NCI-H187 (cell line): ENCODE measurements at places on chromosomes 4 and X.

- no peak for DNase-seq
These were observed 45.8 kb downstream of the ANXA10 start for GRCh38 chr4:168138143-168138542.

DNA sequence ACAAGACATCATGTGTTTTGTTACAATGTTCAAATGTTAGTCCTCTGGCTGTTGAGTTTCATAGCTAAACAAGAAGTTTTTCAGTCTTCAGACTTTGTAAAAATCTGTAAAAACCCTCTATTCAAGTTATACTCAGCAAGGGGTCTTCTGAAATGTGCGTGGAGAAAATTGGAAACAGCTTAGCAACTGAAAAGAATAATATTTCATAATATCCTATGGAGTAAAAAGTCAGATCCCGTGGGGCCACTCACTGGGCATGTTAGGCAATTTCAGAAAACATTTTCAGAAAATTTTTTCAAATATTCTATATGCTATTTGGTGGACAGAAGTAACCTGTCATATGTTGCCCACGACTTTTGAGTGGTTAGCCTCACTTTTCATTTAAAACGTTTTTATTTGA is 118.3 kb downstream of the CORIN start:
- no peak for DNase-seq

DNA sequence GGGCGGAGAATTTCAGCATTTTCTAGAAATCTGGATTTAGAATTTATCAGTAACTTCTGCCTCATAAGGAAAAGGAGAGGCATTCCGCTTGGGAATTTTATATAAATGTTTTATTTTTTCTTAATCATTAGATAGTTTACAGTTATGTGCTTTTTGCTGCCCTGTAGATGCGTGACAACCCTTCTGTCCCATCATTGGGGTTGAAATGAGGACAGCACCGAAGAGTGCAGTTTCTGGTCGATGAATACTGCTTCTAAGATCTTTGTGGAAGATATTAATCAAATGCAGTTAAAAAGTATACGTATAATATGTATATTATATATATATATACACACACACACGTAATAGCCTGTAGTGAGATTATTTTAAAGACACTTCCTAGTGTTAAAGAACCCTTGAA is 1.5 kb downstream of the RBPJ start:
- no peak for DNase-seq

- no peak for DNase-seq
These were observed 12.6 kb downstream of the SGMS2 start for GRCh38 chr4:107837317-107837716.

- no peak for DNase-seq
These were observed 9.6 kb downstream of the SLC25A5 start for GRCh38 chrX:119477812-119478232.

DNA sequence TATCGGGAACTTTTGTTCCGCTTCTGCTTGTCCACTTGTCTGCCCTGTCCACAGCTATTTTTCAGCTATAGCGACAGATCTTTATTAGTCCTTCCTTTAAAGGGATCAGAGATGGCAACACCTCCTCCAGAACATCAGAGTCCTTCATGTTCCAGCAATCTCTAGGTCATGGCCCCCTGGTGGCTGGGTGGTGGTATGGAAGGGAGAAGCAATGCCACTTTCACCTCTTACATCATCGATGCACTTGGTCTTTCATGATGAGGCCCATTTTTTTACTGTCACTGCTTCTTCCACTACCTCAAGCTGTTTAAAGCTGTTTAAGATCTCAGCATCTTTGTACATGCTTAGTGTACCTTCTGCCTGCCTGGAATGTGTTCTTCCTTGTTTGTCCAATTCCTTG is 106.7 kb downstream of the ARHGAP6 start:
- no peak for DNase-seq

DNA sequence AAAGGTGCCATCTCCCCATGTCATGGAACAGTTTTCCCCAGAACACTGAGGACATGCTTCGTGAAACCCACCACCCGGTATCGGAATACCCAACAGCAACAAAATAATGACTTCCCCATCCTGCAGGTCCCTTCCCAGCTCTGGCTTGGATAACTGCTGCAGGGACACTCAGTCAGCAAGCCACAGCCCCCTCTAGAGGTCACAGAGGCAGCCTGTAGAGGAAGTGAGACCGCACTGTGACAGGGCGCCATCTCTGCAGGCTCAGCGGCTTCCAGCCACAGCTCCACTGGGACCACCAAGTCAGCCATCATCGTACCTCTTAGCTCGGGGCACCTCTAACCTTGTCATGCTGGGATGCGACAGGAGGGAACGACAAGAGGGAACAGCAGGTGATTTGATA is 315.9 kb downstream of the LDB2 start:
- no peak for DNase-seq

GRCh38 chrX:7446815-7447214 is 298.9 kb upstream of the PUDP start:
- DNase-seq, result no peak

DNA sequence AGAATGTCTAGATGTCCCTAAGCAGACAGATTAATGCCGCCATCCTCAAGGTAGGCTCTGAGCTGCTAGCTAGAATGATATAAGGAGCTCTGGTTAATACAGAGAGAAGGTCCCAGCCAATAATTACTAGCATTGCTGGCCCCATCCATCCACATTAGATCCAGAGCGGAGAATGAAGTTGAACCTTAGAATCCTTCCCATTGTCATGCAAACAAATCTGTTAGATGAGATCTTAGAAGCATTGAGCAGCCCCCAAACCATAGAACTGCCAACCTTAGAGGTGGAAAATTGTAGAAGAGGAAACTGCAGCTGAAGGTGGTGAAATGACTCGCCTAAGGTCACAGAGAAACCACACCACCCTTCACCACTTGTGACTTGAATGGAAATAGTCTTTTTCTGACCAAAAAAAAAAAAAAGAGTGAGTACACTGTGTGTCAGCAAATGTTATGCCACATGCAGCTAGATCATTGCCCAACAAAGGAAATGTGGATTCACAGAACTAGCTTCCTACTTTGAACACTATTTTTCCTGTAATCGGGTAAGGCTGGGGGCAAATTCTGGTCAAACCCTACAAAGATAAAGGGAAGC is 162.1 kb downstream of the SMIM20 start:
- DNase-seq, result no peak

DNA sequence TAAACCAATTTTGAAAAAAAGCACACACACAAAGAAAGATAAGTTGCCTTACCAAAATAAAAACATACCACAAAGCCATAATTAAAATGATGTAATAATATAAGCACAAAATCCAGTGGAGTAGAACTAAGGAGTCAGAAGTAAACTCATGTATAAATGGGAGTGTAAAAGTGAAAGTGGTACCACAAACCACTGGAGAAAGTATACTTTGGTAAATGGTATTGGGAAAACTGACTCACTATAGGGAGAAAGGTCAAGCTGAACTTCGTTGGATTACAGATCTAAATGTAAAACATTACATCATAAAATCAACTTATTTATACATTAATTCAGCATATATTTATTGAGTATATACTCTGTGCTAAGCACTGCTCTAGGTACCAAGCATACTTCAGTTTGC is 46.3 kb upstream of the HHIP start:
- DNase-seq, result no peak

DNA sequence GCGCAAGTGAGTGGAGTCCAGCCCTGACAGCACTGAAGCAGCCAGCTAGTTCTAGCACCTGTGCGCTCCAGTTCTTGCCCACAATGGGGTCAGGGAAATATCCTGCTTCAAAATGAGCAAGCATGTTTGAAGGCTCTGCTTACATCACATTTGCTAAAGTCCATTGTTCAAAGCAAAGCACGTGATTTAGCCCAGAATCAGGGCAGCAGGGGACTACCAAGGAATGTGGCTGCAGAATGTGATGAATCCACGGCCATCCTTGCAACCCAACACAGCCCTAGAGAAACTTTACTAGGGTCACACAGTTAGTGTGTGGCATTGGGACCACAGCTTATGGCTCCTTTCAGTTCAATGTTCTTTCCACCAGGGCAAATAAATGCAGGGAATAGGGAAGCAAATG is 47.3 kb upstream of the SMIM31 start:
- DNase-seq, result no peak

DNA sequence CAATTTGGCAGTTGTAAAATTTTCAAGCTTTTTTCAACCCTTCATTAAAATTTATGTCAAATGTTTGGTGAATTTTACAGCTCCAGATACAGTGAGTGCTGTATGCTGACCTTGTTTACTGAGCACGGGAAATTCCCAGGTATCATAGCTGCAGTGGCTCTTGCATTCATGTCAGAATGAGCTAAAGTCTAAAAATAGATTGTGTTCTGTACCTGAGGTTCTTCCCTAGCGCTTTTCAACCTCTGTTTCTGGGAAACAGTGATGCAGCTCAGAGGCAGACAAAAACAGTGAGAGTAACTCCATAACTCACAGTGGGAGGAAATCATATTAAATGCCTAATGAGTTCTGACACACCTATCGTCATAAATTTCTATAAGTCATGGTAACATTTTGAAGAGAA is 393.8 kb upstream of the GNPDA2 start:
- DNase-seq, result no peak

DNA sequence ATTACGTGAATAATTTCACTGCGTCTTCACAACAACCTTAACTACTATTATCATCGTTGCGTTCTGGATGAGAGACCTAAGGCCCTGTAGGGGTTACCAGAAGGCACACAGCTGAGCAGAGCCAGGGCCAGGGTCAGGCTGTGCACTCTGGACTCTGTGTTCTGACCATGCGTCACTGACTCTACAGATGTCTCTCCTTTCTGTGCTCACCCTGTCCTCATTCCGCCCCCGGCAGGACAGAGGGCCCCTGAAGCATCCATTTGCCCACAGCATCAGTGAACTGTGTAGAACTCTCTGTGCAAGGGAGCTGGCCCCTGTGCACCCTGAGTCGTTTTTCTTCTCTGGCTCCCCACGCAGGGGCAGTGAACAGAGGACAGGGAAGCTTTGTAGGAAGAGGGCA is 21.3 kb downstream of the GPKOW start:
- no peak for DNase-seq

DNA sequence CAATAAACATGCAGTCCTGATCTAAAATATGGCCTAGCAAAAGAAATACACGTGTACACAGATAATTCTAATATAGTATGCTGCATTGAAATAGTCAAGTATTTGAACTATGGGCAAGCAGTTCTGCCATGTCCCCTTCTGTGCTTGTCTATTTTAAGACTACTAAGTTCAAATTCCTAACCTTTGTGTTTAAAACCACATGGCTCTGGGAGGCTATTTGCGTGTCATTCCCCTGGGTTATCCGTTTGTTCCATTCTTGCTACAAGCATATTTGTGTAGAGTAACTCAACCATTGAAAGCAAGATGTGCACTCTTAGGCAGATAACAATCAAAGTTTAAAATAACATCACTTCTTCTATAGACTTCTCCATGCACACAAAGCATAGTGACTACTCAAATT is 25.4 kb upstream of the TBC1D1 start:
- DNase-seq, result no peak

- no peak for DNase-seq
These were observed 22.2 kb downstream of the PRDM8 start for GRCh38 chr4:80219301-80220025.

DNA sequence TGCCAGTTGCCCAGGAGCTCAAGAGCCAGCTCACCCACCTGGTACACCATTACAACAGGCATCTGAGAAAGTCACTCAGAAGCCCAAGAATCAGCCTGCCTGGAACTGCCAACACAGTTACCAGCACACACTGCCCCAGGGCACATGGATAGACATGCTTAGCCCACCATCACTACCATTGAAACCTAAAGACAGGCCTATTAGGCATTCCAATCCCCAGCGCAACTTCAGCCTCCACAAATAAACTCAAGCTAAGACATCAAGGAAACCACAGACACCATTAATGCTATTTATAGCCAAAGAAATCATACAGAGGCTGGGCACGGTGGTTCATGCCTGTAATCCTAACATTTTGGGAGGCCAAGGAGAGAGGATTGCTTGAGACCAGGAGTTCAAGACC is 42.3 kb downstream of the ATRX start:
- DNase-seq, result no peak

GRCh38 chrX:10747975-10748374 is 127.6 kb upstream of the MID1 start:
- DNase-seq, result no peak

DNA sequence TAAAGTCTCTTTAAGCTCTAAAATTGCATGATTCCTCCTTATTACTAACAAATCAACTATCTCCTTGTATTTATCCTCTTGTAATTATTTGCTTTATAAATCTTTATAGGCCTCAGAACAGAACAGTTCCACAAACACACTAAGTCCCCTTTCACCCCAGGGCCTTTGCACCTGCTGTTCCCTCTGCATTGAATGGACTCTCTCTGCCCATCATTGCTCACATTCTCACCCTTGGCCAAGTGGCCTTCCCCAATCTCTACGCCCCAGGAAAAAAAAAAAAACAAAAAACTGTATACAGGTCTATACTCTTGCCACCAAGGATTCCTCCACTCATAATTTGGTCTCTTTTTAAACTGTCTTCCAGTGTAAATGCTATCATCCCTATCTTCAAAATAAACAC is 53.7 kb downstream of the TEC start:
- DNase-seq, result no peak
